Activated T-helper 1 cell treated with anti-CD3 and anti-CD28 coated beads, Interleukin-12 subunit alpha, Interleukin-12 subunit beta, Interleukin-2, Interleukin-4 antibody, amounts not matched to agents 30 ng/mL and 10 ng/mL and 1 ng/mL, durations not matched to agents 14 hours and 24 hours and 36 hours (primary cell): ENCODE measurements at places on chromosomes 5 and 9. TPM values are rescaled to one million over a fixed set of nuclear protein-coding genes. Genes with fewer than 3 reads are reported as not detected.

GRCh38 chr9:129491487-129491855, 129.4 kb downstream of the C9orf50 start:
- no peaks in the 10 kb centered on the region for H3K27me3 ChIP-seq
- peaks cover 46% of the 10 kb centered on the region for H3K4me1 ChIP-seq
- H3K36me3 ChIP-seq = peaks cover 36% of the 10 kb centered on the region
- no peak for DNase-seq

GRCh38 chr9:20112205-20112783, 323.5 kb upstream of the SLC24A2 start:
- no peaks in the 10 kb centered on the region for H3K4me1 ChIP-seq
- H3K27me3 ChIP-seq = peaks cover 2% of the 10 kb centered on the region
- peaks cover 9% of the 10 kb centered on the region for H3K36me3 ChIP-seq
- H3K4me3 ChIP-seq = no peak overlapping the region
- DNase-seq = no peak

DNA sequence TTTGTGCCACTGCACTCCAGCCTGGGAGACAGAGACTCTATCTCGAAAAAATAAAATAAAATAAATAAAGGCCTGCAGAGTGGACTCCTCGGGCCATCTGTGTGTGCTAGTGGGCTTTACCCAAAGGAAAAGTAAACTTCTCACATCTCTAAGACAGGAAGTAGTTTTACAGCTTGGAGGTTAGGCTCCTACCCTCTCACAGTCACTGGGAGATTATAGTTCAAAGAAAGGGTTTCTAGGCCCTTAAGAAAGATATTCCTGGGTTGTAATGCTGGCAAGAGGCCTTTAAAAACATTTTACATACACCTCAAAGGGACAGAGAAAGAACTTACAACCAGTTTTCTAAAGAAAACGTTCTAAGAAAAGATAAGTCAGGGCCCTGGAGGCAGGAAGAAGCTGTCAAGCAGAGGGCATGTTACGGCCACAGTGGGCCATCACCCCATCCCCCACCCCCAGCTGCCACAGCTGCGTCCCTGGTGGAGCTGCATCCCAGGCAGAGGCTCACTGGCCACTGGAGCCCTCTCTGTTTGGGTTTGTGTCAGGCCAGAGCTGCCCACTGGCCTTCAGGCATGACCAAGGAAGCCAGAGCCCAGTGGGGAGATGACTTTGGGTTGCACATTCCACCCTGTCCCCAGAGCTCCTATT, 78.1 kb upstream of the CDK20 start:
- H3K4me1 ChIP-seq = peaks cover 11% of the 10 kb centered on the region
- no peak overlapping the region for H3K27ac ChIP-seq
- H3K27me3 ChIP-seq = peaks cover 2% of the 10 kb centered on the region
- no peaks in the 10 kb centered on the region for H3K36me3 ChIP-seq
- no peak for DNase-seq
- H3K4me3 ChIP-seq = no peak overlapping the region

GRCh38 chr5:32116574-32117313, 57.4 kb downstream of the GOLPH3 start:
- peak overlapping the region; percentile 80 for H3K27ac ChIP-seq
- peak overlapping the region; percentile 13 for H3K4me3 ChIP-seq

DNA sequence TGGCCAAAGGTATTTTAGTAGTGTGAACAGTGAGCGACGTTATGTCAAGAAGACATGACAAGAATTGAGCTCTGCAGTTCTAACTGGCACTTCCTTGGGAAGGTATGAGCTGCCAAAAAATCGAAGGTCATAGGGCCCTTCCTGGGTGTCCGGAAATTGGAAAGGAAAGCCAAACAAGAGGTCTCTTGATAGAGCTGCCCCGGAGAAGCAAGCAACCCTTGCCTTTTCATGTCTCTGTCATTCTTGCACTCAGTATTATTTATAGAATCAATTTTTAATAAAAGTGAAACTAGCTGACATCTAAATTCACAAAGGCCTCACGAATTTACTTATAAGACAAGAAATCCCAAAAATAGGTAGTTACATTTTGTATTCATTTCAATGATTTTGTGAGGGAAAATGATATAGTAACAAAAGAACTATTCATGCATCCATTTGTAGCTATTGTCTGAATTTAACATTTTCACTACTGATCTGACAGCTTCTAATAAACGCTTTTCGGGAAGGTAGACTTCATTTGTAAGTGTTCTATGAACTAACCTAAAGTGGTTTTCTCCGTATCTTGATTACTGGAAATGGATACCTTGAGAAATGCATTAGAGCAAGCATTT, 113.8 kb upstream of the VCAN start:
- no peaks in the 10 kb centered on the region for H3K36me3 ChIP-seq
- no peaks in the 10 kb centered on the region for H3K27me3 ChIP-seq
- H3K27ac ChIP-seq = no peak overlapping the region
- no peaks in the 10 kb centered on the region for H3K4me1 ChIP-seq

- H3K4me3 ChIP-seq = no peak overlapping the region
- peaks cover 6% of the 10 kb centered on the region for H3K27me3 ChIP-seq
- no peak for DNase-seq
- H3K4me1 ChIP-seq = no peaks in the 10 kb centered on the region
- no peak overlapping the region for H3K27ac ChIP-seq
Observed at GRCh38 chr5:34625246-34625645, 30.9 kb upstream of the RAI14 start.

GRCh38 chr5:142445266-142445665, 120.4 kb upstream of the SPRY4 start:
- peaks cover 8% of the 10 kb centered on the region for H3K4me1 ChIP-seq
- peaks cover 16% of the 10 kb centered on the region for H3K27me3 ChIP-seq
- no peak overlapping the region for H3K4me3 ChIP-seq
- no peak overlapping the region for H3K27ac ChIP-seq

DNA sequence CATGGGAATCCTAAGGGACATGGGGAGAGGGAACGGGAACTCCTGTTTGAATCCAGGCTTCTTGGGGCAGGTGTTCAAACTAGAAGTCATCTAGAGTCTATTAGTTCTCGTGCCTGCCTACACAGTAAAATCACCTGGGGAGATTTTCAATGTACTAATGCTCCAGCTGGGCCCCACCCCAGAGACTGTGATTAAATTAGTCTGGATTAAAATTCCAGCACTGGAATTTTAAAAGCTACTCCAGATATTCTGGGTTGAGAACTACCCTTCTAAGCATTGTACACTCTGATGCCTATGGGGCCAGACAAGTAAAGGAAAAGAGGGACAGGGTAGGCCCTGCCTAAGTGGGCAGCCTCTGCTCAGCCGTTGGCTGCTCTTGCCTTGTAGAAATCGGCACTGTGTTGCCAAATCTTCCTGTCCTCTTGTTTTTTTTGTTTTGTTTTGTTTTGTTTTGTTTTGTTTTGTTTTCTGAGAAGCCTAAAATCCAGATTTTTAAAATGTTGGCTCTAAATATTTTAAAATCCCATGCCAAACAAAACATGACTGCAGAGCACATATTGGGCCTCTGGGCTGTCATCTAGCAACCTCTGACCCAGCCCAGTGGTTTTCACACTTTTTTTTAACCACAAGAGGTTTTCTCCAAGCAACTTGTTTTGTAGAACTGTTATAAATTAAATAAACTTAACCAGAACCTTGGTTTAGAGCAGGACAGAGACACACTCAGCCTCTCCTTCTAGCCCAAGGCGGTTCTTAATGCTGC, 29.0 kb downstream of the ADRB2 start:
- no peaks in the 10 kb centered on the region for H3K36me3 ChIP-seq
- peaks cover 34% of the 10 kb centered on the region for H3K4me1 ChIP-seq
- no peak overlapping the region for H3K27ac ChIP-seq
- peak; percentile 8 for DNase-seq

GRCh38 chr5:147372191-147372590, 137.4 kb downstream of the STK32A start:
- no peaks in the 10 kb centered on the region for H3K4me1 ChIP-seq
- H3K27ac ChIP-seq = no peak overlapping the region
- no peak overlapping the region for H3K4me3 ChIP-seq
- no peak for DNase-seq
- peaks cover 1% of the 10 kb centered on the region for H3K27me3 ChIP-seq

ADAMTS19 gene
- total RNA-seq = not detected in 2 replicates

GABRP gene
- total RNA-seq = not detected in 2 replicates

PLAC8L1 gene
- total RNA-seq = 0.37 and 0.99 TPM in 2 replicates

IL17B gene
- total RNA-seq = not detected in 2 replicates

PDGFRB gene
- total RNA-seq = 0.76 and 1.0 TPM in 2 replicates

RAD23B gene
- 138 and 153 TPM in 2 replicates for total RNA-seq
